Activated CD8-positive, alpha-beta memory T cell treated with anti-CD3 and anti-CD28 coated beads for 24 hours (primary cell): ENCODE measurements at places on chromosomes 2 and 18.

GRCh38 chr2:210003359-210003758 is 921 bp downstream of the RPE start:
- DNase-seq, result no peak

- no peak for DNase-seq
Observed at GRCh38 chr18:40250236-40250635, 1704.8 kb upstream of the PIK3C3 start.

DNA sequence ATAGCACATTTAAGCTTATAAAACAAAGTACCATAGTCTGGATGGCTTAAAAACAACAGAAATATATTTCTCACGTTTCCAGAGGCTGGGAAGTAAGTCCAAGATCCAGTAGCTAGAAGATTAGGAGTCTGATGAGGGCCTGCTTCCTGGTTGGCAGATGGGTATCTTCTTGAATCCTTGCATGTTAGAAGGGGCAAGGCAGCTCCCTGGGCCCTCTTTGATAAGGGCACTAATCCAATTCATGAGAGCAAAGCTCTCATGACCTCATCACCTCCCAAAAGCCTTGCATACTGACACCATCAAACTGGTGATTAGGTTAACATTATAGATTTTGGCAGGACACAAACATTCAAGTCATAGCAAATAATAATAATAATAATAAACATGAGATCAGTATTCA is 146.4 kb downstream of the CCDC102B start:
- DNase-seq, result no peak

DNA sequence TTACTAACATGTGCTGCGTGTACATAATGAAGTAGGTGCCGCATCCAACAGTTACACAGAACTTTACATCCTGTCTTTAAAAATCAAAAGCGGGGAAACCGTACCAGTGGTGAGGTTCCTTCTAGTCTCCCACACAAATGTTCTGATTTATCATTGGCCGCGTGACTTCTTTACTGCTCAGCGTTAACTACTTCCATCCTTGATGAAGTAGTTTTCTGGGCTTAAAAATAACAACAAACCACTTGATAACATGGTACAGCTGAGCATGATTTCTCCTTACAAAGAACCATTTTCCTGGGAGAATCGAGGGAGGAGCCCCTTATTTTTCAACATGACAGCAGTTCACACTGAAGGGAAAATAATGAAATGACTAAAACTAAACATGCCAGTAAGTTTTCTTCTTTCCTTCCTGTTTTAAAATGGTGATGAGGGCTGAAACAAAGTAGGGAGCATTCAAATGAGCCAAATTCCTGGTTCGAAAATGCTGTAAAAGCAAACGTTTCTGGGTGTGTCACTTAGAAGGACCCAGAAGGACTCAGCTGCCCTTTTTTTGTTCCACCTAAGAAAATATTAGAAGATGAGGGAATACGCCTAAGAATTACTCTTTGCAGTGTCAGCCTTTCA is 9.9 kb downstream of the EMILIN2 start:
- no peak for DNase-seq

- DNase-seq, result no peak
Observed at GRCh38 chr2:239287461-239287860, 113.4 kb downstream of the HDAC4 start.

DNA sequence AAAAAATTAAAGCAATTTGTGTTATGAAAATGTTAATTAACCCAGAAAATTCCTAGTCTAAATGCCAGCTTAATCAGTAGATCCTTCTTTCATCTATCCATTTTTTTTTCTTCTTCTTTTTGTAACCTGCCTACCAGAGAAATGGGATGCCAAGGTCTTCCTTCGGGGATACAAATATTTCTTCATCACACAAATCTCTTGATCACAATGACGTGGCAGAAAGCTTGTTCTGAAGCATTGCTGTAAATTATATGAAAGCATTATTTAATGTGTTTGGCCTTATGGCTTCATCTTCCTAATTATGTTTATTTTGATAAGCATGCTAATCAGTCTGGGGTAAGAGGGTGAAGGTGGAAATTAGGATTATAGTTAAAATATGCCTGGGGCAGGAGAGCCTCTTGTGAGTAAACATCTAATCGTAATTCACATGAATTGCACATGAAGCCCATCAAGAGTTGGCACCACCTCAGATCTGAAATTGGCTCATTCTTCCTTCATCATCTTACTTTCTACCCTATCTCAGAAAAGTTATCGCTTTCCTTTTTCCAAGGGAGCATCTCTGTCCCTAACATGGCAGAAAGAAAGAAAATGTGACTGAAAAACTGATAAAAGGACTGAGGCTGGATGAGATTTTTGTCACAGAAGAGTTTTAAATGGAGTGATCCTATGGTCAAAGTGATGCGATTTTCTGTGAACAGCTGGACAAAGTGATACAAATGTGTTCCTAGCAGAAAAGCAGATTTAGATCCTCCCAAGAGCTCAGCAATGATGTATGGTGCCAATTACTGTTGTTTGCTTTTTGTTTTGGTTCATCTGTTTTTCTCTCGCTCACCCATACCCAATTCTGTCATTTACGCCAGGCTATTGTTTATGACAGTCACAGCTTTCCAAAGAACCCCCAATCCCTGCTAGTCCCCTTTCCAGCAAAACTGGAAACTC is 76.9 kb upstream of the PMAIP1 start:
- no peak for DNase-seq

- no peak for DNase-seq
Observed at GRCh38 chr2:230318190-230319121, 8.5 kb upstream of the SP140L start.

DNA sequence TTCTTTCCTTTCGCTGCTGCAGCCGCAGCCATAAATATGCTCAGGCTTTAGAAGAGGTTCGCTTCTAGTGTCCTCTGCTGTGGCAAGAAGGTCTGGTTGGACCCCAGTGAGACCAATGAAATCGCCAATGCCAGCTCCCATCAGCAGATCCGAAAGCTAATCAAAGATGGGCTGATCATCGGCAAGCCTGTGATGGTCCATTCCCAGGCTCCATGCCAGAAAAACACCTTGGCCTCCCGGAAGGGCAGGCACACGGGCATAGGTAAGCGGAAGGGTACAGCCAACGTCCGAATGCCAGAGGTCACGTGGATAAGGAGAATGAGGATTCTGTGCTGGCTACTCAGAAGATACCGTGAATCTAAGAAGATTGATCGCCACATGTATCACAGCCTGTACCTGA is 2.6 kb upstream of the CATIP start:
- no peak for DNase-seq
